ENCODE measurements at places on chromosomes 12 and 14.

GRCh38 chr14:55513491-55513890 lies 66.5 kb upstream of the KTN1 start:
- no peak for DNase-seq

- no peak for DNase-seq
Measured at GRCh38 chr12:50380761-50381325, 15.6 kb downstream of the FAM186A start.

DNA sequence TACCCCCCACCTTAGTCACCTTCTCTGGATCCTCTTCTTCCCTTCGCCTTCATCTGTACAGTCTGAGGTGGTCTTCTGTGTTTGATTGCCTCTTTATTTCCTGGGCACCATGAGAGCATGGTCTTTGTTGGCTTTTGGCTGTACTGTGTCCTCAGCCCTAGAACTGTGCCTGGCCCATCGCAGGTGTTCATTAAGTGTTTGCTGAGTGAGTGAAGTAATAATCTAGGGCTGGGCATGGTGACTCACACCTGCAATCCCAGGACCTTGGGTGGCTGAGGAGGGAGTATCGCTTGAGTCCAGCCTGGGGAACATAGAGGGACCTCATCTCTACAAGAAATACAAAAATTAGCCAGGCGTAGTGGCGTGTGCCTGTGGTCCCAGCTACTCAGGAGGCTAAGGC lies 13.9 kb downstream of the ALDH2 start:
- DNase-seq: no peak

GRCh38 chr14:101084436-101084826 lies 180.9 kb upstream of the RTL1 start:
- DNase-seq: no peak

DNA sequence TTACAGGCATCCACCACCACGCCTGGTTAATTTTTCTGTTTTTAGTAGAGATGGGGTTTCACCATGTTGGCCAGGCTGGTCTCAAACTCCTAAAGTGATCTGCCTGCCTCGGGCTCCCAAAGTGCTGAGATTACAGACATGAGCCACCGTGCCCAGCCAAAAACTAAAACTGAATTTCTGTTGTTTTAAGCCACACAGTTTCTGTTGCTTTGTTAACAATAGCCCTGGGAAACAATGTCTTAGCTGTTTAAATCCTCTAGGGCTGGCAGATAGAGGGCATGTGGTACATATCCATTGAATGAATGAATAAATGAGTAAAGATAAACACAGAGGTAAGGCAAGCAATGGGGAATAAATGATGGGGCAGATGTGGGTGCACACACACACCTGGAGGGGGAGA lies 8.0 kb upstream of the EIF5 start:
- DNase-seq: no peak

- DNase-seq: no peak
Measured at GRCh38 chr12:19689226-19689625, 249.9 kb downstream of the AEBP2 start.

GRCh38 chr12:46983393-46983793 lies 96.0 kb upstream of the PCED1B start:
- DNase-seq: no peak

DNA sequence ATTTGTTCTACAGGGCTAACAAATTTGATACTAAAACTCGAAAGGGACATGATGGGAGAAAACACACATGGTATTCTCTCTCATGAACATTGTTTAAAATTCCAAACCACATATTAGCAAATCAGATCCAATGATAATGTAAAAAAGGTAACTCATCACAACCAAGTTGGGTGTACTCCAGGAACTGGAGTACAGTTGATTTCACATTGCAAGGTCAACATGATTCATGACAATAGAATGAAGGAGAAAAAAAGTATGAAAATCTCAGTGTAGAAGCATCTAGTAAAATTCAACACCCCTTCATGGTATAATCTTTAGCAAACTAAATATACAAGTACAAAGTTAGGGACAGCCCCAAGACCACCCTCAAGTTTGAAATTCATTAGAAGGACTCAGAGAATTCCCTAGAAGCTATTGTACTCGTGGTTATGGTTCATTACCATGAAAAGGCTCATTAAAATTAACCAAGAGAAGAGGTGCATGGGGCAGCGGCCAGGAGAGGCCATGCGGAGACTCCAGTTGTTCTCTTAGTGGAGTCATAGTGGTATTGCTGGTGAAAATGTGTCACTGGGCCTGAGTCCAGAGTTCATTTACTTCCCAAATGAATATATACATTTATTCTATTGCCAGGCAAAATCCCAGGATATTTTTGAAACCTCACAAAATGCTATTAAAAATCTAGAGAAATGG lies 3.1 kb upstream of the CDCA4 start:
- no peak for DNase-seq

- DNase-seq: no peak
Measured at GRCh38 chr12:18992336-18992735, 137.2 kb upstream of the PLEKHA5 start.

- no peak for DNase-seq
Measured at GRCh38 chr12:53068811-53069585, 10.2 kb downstream of the SPRYD3 start.

DNA sequence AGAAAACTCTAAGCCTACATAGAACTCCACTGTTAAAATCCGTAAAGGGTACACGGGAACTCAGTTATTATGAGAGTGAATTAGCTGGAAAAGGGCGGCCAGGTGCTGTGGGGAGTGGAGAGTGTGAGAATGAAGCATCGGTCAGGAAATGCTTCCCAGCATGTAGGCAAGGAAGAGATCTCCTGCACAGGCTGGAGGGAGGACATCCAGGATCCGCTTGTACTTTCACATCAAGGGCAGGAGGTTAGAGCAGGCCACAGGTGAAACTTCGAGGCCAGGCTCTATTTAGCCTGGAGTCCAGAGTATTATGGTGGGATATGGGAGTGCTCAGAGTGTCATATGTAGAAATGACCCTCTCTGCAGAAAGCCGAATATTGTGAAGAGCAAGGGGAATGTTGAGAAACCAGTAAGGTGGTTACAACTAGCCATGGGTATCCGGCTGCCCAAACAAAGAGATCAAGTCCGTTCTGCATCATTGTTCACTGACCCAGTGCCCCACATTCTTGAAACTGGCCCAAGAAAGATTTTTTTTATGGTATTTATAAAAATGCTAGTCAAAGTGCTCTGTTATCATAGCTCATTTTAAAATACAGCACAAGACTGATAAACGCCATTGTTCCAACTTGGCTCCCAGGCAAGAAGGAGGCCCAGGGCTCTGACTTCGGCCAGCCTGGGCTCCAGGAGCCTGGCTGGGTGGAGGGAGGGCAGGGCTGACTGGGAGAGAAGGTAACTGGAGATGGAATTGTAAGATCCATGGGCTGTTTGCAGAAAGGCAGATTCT lies 79.4 kb upstream of the HIF1A start:
- DNase-seq: peak; percentile 40
